ENCODE measurements at places on chromosomes 1 and 21.

DNA sequence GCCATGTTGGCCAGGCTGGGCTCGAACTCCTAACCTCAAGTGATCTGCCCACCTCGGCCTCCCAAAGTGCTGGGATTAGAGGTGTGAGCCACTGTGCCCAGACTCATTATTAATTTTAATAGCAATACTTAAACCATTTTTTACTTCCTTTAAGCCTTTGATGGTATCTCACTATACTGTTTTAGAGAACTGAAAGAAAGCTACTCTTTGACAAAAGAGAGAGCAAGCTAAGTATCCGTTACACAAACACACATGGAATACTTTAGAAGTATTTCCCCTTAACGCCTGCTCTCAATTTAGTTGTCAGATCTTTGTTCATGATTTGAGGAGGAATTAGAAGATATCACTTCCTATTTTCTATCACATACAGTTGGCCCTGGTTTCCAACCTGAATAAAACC is 189.4 kb downstream of the COP1 start:
- no peak for DNase-seq

GRCh38 chr1:219159946-219160645 is 13.6 kb upstream of the LYPLAL1 start:
- DNase-seq, result no peak

DNA sequence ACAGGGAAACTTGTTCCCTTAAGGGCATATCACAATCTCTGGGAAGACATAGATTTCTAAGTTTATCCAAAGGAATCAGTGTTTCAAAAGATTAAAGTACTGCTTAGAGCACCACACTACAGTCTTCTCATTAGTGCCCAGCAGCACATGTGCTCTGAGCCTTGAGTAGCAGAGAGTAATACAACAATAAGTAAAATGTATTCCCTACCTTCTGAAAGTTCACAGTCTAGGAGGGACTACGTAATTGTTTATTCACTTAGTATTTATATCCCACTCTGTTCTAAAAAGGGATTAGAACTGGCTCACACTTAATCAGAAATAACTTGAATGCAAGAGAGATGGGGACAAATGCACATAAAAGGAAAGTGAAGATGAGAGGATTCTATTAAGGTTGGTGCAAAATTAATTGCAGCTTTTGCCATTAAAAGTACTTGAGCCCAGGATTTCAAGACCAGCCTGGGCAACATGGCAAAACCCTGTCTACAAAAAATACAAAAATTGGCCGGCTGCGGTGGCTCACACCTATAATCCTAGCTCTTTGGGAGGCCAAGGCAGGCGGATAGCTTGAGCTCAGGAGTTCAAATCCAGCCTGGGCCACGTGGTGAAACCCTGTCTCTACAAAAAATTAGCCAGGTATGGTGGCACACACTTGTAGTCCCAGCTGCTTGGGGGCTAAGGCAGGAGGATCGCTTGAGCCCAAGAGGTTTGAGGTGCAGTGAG is 9.0 kb downstream of the SYNC start:
- no peak for DNase-seq

DNA sequence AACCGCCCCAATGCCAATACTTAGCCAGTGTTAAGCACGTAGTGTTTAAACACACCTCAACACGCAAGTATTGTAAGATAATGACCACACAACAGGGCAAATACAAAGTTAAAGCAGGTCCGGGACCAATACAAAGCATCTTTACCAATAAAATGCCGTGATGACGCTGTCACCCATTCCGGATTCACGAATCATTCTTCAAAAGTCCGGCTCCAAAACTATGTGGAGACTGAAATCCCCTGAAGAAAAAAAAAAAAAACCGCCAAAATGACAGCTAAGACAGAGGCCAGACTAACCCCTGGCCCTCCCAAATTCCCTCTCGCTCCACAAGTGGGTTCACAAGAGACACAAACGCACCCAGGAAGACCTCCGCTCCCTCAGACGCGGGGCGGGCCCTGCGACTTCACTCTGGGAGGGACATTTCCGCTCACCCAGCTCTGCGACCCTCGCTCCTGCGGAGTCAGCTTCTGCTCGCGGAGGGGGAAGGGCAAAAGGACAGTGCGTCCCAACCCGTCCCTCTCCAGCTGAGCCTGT is 625 bp upstream of the DARS2 start:
- no peak for DNase-seq

GRCh38 chr1:225517697-225518096 is 89.9 kb upstream of the LBR start:
- no peak for DNase-seq

DNA sequence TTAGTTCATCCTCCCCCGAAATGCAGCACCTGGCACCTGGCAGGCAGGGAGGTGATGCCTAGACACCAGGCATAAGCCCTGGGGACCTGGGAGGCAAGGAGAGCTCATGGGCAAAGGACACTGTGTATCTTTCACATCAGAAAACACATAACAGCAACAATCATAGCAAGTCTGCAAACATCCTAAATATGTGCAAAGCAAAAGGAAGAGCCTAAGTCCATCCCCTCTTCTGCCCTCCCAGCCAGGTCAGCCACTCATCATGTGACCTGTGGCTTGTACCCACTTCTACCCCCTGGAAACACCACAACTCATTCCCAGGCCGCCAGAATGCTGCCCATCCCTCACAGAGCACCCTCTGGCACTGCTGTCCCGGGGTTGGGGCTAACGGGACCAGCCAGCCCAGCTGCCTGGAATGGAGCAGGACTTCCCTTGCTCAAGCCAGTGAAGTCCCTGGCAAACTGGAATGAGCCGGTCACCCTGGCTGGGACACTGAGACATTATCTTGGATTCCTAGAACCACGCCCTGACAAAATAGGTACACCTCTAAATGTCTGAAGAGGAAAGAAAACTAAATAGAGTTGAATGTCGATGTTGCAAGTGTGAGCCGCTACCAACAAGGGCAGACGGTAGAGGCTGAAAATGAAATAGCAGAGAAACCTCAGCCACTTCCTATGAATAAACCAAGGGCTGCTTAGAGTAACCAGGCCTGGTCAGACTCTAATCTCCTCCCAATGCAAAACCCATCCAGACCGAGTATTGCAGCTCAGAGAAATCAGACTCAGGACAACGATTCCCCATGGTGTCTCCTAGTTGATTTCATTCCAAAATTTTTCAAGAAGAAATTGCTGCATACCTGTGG is 29.4 kb downstream of the TMPRSS2 start:
- DNase-seq, result no peak

GRCh38 chr1:20493309-20493708 is 7.3 kb upstream of the CAMK2N1 start:
- DNase-seq, result no peak

GRCh38 chr1:211420389-211420788 is 71.6 kb downstream of the RD3 start:
- no peak for DNase-seq

GRCh38 chr1:245590726-245591125 is 435.9 kb downstream of the KIF26B start:
- no peak for DNase-seq

GRCh38 chr1:180230791-180231505 is 884 bp downstream of the LHX4 start:
- DNase-seq, result no peak

- no peak for DNase-seq
Observed at GRCh38 chr1:43802356-43802980, 95.1 kb downstream of the ST3GAL3 start.

DNA sequence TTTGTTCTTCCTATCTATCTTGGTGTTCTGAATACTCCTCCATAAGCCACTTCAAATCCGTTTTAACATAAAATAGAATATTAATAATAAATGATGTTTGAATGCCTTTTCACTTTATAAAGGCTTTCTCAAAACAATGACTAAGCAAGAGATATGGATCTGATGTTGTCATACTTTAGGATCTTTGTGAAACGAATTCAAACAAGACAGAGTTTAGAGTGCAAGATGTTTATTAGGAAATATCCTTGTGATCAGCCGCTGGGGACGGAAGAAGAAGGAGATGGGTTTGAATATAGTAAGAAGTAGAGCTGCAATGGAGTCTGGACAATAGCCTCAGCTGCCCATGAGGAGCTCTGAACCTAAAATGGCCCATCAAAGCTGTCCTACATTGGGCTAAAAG is 351.8 kb downstream of the NEGR1 start:
- DNase-seq, result no peak

GRCh38 chr1:94925004-94925403 is 1.9 kb downstream of the CNN3 start:
- no peak for DNase-seq

DNA sequence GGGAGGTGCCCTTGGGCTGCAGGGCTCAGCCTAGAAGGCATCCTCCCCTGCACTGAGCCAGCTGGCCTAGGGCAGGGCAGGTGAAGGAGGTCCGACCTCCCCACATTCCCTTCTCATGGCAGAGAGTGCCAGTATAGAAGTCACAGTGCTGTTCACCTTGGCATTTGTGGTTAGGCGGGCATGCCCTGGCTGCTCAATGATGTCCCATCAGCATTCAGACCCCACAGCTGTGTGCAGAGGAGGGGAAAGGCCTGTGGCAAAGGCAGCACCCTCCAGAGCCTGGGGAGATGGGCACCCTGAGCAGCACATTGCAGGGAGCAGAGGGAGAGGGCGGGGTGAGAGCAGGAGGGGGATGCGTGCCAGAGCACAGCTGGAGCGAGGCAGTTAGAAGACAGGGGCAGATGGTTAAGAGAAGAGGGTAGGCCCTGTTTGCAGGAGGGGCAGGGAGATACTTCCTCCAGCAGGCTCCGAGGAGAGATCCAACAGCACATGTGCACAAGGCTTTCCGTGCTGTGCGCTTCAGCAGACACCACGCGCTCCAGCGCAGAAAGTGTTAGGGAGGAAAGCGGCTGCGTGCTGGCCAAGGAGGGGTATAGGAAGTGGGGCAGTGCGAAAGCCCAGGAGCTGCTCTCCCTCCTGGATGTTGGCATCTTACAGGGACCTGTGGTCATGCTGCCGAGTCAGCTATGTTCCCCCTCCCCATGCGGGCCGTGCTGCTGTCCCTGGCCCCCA is 43.7 kb upstream of the COL6A1 start:
- DNase-seq, result no peak

DNA sequence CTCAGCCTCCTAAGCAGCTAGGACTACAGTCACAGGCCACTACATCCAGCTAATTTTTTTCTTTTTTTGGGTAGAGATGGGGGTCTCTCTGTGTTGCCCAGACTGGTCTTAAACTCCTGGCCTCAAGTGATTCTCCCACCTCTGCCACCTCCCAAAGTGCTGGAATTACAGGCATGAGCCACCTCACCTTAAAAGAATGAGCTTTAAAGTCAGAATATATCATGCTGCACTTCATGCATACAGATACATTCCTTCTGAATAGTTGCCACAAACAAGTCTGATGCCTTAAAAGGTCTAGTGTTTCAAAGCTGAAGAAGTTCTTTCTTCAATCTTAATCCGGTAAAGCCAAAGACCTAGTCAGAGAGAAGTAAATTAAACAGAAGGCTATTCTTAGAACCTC is 23.8 kb upstream of the CPLANE2 start:
- DNase-seq, result peak; percentile 49

DNA sequence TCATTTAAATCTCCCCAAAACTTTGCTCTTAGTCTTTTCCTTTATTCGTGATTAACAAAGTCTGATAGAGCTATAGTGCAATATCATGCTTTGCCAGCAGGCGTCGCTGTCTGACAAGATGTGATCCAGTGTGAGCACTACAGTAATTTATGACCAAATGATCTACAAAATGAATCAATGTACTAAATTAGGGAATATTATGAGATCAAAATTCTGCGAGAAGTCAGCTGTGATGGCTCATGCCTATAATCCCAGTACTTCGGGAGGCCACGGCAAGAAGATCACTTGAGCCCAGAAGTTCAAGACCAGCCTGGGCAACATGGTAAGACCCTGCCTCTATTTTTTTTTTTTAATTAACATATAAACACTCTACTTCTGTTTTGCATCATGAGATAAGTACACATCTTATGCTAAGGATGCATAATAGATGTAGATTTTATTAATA is 3.6 kb upstream of the SPSB1 start:
- no peak for DNase-seq

DNA sequence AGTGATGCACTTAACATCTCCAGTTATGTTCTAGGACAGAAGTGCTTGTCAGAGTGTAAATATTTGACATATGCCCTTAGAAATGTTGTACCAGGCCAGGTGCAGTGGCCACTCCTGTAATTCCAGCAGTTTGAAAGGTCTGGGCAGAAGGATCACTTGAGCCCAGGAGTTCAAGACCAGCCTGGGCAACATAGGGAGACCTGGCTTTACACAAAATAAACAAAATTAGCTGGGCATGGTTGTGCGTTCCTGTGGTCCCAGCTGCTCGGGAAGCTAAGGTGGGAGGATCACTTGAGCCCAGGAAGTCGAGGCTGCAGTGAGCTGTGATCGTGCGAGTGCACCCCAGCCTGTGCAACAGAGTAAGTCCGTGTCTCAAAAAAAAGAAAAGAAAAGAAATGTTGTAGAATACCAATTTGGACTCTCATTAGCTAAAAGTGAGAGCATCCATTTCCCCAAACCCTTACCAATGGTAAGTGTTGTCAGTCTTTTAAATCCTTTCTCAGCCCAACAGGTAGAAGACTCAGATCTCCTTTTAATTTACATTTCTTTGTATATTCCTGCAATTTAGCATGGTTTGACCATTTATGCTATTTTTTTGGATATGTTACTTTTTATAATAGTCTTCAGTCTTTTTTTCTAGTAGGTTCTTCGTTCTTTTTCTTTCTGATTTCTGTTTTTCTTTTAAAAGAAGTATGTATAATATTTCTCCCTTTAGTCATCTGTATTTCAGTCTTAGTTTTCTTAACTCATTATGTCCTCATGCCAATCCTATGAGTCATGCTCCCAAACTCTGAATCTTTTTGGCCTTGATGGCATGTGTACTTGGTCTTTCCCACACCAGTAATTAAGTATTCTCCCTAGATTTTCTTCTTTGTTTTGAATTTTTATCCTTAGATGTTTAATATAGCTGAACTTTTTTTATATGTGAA is 74.4 kb downstream of the CAMTA1 start:
- DNase-seq, result peak; percentile 96

DNA sequence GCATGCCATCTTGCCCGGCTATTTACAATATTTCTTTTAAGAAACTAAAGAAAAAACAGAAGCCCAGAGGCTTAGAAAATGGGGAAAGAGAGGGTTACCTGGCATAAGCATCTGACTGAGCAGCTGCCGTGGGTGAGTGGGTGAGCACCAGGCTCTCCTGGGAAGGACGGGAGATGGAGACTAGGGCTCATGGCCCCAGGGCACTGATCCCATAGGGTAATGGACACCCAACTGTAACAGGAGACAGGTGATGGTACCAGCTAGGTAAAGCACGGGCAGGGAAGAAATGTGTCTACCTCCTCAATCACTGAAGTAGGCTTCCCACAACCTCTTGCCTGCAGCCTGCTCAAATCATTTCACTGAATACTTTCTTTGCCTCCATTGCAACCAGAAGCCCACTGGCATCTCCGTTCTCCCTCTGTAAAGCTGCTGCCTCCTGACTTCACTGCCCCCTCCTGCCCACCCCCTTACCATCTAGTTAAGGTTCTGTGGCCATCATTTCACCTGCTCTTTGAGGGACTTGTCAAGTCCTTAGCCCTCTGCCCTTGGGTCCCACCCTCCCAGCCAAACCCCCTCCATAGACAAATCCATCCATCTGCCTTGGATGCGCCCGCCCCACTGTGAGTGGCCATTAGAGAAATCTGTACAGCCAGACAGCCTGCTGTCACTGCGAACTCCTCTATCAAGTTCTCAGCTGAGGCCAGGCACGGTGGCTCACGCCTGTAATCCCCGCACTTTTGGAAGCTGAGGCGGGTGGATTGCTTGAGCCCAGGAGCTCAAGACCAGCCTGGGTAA is 6.2 kb downstream of the TMEM125 start:
- DNase-seq, result no peak

- no peak for DNase-seq
Observed at GRCh38 chr1:207902566-207902965, 8.4 kb downstream of the CD34 start.

Data from AG04449 (cell line).